Activated naive CD8-positive, alpha-beta T cell treated with anti-CD3 and anti-CD28 coated beads, Interleukin-2, amount 50 U/mL, for 24 hours (primary cell): ENCODE measurements at places on chromosomes 16 and 17.

DNA sequence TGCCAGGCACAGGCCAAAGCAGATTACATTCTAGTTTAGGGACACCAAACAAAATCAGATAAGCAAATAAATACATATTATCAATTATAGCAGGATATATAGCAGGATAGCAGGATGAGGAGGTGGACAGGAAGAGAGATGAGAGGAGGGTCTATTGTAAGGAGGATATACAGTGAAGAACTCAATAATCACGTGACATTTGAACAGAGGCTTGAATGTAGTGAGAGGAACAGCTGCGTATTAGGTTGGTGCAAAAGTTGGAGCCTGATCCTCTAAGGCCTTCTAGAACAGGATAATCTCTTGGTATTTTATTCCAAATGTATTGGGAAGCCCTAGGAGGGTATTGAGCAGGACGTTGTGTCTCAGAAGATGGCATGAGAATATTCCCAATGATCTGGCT is 136.7 kb downstream of the CYLD start:
- no peak for DNase-seq

- no peak for DNase-seq
These were observed 583 bp upstream of the ZNF747 start for GRCh38 chr16:30535106-30535776.

- no peak for DNase-seq
These were observed 6.7 kb downstream of the HS3ST3B1 start for GRCh38 chr17:14307560-14308024.

GRCh38 chr17:29147682-29148081 is 32.5 kb downstream of the MYO18A start:
- no peak for DNase-seq

DNA sequence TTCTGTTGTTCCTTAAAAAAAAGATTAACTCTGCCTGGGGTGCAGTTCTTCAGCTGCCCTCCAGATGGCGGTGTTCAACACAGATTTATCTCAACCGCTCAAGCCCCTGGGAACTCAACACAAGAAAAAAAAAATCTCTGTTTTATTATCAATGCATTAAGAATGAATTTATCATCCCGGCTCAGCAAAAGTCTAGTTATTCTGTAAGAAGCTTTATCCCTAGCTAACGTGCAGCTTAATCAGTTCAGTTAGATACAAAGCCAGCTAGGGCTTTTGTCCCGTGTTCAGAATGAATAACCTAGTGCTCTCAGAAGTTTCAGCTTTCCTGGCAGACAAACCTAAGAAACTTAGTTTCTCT is 475.9 kb upstream of the CCL2 start:
- peak; percentile 32 for DNase-seq

DNA sequence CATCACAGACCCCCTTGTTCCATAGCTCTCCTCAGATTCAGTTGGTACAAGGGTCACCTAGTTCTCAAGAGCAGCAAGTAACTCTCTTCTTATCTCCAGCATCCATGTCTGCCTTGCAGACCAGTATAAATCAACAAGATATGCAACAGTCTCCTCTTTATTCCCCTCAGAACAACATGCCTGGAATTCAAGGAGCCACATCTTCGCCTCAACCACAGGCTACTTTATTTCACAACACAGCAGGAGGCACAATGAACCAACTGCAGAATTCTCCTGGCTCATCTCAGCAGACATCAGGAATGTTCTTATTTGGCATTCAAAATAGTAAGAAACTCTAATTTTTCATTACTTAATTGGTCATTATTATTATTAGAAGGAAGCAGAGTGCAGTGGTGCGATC is 32.4 kb downstream of the NQO1 start:
- no peak for DNase-seq

DNA sequence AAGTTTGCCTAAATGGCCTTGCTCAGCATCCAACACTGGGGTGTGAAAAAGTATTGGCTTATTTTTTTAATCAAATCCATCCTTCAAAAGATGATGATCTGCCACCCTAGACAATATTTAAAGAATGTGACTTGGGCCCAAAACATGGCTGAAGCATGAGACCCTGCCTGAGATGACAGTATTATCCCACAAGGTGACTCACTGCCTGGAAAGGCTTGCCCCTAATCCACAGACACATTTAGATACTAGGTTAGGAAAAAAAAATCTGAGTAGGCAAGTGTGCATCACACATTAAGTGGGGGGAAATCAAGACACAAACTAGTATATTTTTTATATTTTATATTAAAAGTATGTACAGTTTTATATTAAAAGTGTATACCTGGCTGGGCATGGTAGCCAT is 38.4 kb downstream of the TOM1L2 start:
- no peak for DNase-seq

DNA sequence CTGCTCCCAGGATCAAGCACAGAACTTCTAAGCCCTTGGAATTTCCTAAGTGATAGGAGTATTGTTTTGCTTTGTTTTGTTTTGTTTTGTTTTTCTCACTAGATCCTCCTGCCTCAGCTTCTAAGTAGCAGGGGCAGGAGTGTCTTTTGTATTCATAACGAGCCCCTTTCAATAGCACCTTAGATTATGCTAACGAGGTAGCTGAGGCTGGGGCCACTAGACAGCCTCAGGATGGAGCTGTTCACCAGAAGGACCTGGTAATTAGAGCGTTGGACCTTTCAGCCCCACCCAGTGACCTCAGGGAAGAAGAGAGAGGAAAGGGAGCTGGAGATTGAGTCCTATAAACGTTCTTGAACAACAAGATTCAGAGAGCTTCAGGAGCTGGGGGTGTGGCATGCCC is 43.6 kb downstream of the IKZF3 start:
- no peak for DNase-seq

GRCh38 chr16:54370278-54371040 is 83.9 kb upstream of the IRX3 start:
- DNase-seq = no peak

DNA sequence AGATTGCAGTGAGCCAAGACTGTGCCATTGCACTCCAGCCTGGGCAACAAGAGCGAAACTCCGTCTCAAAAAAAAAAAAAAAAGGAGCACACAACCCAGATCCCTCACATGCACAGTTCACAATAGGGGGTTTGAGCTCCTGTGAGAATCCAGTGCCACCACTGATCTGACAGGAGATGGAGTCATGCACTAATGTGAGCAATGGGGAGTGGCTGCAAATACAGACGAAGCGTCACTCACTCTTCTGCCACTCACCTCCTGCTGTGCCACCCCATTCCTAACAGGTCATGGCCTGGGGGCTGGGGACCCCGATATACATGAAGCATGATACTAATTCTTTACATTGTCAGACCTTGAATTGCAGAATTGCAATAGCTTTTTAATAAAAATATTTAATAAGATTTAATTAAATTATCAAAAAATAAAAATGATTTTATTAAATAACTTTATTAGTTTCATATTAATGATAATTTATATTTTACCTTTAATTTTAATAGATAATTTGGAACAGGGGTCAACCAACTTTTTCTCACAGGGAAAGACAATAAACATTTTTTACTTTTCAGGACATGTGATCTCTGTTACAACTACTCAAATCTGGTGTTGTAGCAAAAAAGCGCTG is 171.4 kb downstream of the COPRS start:
- DNase-seq = no peak

- no peak for DNase-seq
These were observed 784.6 kb upstream of the EEF2KMT start for GRCh38 chr16:5882087-5882640.

- no peak for DNase-seq
These were observed 68.1 kb downstream of the RBFOX3 start for GRCh38 chr17:79542718-79543117.

GRCh38 chr17:30292286-30292858 is 628 bp upstream of the BLMH start:
- DNase-seq = no peak

- no peak for DNase-seq
These were observed 317 bp downstream of the CLTC start for GRCh38 chr17:59620064-59620359.

GRCh38 chr17:50778988-50779387 is 11.7 kb upstream of the ANKRD40CL start:
- no peak for DNase-seq

GRCh38 chr17:50682938-50683337 is 24.8 kb downstream of the ANKRD40 start:
- no peak for DNase-seq

DNA sequence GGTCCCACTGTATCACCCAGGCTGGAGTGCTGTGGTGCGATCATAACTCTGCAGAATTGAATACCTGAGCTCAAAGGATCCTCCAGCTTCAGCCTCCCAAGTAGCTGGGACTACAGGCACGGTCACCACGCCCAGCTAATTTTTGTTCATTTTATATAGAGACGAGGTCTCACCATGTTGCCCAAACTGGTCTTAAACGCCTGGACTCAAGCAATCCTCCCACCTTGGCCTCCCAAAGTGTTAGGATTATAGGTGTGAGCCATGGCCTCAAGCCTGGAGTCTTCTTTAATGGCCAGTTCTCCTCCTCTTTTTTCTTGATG is 484 bp downstream of the CD300LB start:
- no peak for DNase-seq

- DNase-seq = no peak
These were observed 326.5 kb downstream of the WWOX start for GRCh38 chr16:78425891-78426510.
